ENCODE measurements at places on chromosomes 12 and 14.

- DNase-seq: no peak
Observed at GRCh38 chr12:3805077-3805476, 52.2 kb upstream of the CRACR2A start.

GRCh38 chr12:12592930-12593329, 18.7 kb upstream of the CREBL2 start:
- DNase-seq: no peak

DNA sequence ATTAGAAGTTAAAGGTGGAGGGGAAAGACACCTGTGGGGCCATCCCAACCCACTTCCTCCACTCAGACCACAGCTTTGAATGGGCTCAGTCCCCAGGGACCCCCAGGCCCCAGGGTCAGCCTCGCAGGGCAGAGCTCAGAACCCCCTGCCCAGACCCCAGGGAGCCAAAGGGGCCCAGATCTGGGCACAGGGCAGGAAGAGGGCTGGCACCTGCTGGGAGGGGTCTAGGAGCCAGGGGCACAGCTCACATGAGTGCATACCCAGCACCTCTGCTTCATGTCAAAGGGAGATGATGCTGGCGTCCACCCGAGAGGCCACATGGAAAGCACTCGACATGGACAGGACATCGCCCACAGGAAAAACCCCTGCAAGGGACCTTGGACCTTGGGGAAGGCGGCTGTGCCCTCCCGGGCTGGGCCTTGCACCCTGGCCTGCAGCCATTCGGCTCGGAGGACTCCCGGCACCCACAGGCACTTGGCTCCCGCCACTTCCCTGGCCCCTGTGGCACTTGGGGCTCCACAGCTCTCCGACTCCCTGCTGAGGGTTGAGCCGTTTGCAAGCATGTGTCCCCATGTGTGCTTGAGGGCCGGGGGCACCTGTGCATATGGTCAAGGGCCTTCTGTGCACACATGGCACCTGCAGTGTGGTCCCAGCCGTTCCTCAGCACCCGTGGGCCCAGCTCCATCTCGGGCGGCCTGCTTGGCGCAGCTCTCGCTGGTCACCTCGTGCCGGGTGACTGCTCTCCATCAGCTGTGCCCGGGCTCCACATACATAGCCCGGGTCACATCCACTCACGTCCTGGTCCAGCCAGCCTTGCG, 7.8 kb upstream of the AMN start:
- no peak for DNase-seq

- no peak for DNase-seq
Observed at GRCh38 chr12:132284071-132284826, 45.1 kb downstream of the GALNT9 start.

DNA sequence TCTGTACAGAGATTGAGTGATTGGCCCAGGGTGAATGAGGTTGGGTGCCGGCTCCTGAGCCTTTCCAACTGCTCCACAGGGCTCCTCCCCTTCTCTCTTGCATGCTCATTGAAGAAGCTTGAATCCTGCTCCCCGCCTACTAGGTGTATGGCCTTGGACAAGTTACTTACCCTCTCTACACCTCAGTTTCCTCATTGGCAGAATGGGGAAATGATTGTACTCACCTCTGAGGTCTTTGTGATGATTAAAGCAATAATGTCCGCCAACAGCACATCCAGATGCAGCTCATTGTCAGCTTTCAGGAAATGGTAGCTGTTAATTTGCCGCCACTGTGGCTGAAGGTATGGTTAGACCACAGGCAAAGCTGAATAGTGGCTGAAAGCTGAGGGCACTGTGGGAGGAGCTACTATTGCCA, 174.1 kb downstream of the CRADD start:
- no peak for DNase-seq

GRCh38 chr12:109020796-109021380, at the start of gene SVOP:
Gene SVOP (minus strand): TSS chr12:109021068. CDS start chr12:109020868, 200 bp downstream.
- DNase-seq: peak; percentile 5

DNA sequence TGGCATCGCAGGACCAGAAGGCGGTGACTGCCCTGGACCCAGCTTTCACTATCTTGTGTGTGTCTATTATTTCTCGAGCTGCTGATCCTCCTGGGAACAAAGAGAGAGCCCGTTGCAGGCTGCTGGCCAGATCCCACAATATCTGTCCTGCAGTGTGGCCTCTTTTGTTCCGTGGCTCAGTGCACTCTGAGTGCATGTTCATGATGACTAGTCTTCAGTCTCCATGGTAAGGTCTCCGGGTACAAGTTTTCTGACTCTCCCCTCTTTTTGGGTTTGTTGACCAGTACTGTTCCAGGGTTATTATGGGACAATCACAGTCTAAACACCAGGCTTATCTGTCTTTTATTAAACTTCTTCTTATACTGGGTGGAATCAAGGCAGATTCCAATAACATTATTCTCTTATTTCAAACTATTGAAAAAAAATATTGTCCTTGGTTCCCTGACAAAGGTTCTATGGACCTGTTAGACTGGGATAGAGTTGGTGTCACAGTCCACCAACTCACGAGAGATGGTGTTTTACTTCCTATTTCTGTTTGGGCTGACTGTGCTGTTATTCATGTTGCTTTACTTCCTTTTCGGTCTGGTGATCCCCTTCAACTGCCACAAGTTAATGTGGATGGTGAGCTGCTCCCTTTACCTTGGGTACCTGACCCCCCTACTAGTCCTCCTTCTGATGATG, 192.9 kb upstream of the ALG10B start:
- DNase-seq: no peak

GRCh38 chr12:31727192-31727591, 1.6 kb downstream of the AMN1 start:
- no peak for DNase-seq

- peak; percentile 32 for DNase-seq
Observed at GRCh38 chr12:92912052-92912451, 17.0 kb downstream of the EEA1 start.

DNA sequence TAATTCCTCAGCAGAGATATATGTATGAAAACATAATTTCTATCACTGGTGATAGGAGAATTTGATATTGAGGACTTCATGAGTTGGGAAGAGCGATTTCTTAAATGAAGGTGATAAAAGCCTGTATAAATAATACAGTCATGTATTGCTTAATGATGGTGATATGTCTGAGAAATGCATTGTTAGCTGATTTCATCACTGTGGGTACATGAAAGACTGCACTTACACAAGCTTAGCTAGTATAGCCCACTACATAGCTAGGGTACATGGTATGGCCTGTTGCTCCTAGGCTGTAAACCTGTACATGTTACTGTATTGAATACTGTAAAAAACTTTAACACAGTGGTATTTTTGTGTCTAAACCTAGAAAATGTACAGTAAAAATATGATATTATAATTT, 63.4 kb downstream of the ANO4 start:
- no peak for DNase-seq

- no peak for DNase-seq
Observed at GRCh38 chr12:52949413-52950331, 754 bp downstream of the KRT18 start.

GRCh38 chr12:126038434-126038833, 973.2 kb downstream of the AACS start:
- no peak for DNase-seq
